ENCODE measurements at places on chromosomes 11 and 22.

GRCh38 chr11:131642756-131643531, 272.5 kb downstream of the NTM start:
- DNase-seq: no peak

DNA sequence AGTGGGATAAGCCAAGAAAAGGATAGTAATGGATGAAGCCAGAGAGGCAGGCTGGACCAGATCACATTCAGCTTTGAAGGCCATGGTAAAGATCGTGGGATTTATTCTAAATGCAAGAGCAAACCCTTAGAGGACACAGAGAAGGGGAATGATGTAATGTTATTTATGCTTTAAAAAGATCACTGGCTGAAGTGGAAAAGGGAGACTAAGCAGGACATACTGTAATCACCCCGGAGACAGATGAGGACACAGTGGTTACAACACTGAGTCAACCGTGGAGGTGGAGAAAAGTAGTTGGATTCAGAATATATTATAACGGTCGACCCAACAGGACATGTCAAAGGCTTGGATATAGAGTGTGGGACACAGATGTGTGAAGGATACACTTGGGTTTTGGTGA, 38.5 kb downstream of the CDON start:
- DNase-seq: no peak

DNA sequence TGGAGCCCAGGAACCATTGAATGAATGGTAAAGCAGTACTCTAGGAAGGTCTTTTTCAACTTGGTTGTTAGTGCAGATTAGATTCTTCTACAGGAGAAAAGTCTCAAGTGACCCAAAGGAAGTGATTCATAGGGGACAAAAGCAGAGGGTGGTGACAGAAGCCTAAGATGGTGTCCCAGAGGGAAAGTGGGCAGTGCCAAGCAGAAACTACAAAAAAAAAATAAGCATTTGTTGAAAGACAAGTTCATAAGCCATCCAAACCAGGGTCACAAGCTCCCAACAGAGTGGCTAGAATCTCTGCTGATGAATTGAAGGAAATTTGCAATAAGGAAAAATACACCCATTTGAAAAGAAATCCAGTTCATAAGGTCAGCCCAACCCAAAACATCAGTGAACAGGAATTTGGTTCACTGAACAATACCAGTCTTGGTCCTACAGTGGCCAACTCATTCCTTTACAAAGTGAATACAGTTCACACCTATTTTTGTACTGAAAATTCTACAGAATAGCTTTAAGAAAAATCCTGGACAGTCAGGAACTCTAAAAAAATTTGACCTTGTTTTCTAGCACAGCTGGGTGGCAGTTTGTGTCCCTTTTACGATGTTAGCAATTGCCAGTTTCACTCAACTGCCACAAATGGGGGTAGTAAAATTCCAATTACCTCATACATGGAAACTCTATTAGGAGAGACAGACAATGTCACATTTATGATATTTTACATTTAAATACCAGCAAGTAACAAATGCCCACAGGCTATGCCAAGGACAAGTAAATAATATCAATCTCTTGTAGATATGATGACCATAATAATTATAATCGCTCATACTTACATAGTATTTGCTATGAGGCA, 21.6 kb upstream of the NUP160 start:
- no peak for DNase-seq

DNA sequence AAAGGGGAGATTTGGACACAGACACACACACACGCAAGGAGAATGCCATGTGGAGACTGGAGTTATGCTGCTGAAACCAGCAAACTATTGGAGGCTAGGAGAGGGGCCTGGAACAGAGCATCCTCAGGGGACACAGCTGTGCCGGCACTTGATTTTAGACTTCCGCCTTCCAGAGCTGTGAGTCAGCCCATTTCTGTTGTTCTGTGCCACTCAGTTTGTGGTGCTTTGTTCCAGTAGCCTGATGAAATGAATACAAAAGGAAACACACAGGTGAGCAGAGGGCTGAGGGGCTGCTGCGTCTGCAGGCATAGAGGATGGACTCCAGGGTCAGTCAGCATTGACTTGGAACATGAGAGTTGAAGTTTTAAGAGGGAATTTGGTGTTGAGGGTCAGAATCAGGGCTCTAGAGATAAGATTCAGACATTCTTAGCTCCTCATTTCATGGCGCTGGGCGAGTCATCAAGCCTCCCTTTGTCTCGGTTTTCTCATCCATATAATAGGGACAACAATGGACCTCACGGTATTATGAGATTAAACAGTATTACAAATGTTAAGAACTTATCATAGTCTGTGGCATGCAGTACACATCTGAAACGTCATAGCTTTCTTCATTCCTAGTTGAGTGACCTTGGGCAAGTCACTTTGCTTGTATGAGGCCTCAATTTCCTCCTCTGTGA, 191.0 kb downstream of the MIAT start:
- DNase-seq: no peak

DNA sequence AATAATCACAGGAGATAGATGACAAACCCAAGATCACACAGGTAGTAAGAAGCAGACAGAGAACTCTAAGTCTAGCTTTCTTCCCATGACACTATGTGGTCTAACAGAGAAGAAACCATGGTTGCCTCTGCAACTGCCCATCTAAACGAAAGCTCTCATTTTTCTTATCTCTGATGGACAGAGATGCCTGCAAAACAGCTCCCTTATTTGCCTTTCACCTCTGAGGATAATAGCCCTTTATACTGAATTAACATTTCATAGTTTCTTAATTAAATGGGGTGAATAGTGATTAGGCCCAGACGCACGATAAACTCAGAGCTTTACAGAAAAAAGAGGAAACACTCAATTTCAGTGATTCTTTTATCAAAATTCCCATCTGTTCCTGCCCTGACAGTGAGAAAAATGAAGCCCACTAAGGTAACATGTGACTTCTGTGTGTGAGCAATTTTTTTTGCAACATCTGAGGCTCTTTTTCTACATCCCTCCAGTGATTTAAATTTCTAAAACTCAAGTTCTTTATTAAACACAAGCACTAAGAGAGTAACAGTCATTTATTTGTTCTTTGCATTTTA, 24.6 kb downstream of the OR2AG2 start:
- no peak for DNase-seq

DNA sequence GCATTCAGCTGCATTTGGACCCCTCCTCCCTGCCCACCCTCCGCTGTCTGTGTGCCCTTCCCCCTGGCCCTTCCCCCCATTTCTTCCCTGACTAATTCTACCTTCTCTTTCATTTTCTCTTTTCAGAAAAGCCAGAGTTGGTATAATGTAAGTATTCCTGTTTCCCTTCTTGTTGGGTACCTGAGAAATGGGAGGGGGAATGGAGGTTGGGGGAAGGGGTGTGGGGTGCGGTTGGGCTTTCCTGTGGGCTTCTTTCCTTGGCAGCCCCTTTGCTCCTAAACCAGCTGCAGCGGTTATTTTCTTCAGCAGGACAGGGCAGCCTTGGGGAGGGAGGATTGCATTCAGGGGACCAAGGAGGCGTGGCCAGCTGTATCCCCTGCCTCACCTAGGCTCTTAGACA, 70.2 kb downstream of the SCN3B start:
- no peak for DNase-seq

DNA sequence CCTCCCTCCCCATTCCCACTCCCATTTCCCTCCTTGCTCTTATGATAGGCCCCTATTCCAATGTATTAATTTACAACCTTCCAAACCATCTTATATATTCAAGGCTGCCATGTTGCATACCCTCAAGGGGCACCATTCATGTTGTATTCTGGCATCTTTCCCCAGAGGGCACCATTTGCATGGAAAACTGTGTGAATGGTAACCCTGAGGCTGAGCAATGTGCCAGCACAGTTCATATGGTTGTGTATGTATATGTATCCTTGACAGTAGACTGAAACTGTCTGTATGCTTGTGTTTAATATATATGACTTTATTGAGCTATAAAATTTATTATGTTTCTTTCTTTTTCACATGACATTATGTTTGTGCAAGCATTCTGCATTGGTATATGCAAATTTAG, 7.3 kb downstream of the RASSF10 start:
- no peak for DNase-seq

- no peak for DNase-seq
These were observed 804.3 kb downstream of the OPCML start for GRCh38 chr11:132728026-132728425.

DNA sequence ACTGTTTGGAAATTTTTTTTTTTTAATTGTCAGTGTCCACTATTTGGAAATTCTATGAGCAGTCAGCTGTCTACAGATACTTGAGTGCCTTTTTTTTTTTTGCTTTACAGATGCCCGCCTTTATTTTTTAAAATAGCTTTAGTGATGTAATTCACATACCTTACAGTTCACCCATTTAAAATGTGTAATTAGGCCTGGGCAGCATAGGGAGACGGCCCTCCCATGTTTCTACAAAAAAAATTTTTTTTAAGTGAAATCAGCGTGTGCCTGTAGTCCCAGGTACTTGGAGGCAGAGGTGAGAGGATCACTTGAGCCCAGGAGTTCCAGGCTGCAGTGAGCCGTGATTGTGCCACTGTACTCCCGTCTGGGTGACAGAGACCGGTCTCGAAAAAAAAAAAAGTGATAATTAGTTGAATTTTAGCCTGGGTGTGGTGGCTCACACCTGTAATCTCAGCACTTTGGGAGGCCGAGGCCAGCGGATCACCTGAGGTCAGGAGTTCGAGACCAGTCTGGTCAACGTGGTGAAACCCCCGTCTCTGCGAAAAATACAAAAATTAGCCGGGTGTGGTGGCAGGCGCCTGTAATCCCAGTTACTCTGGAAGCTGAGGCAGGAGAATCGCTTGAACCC, 1.5 kb downstream of the ZNF143 start:
- DNase-seq: no peak

DNA sequence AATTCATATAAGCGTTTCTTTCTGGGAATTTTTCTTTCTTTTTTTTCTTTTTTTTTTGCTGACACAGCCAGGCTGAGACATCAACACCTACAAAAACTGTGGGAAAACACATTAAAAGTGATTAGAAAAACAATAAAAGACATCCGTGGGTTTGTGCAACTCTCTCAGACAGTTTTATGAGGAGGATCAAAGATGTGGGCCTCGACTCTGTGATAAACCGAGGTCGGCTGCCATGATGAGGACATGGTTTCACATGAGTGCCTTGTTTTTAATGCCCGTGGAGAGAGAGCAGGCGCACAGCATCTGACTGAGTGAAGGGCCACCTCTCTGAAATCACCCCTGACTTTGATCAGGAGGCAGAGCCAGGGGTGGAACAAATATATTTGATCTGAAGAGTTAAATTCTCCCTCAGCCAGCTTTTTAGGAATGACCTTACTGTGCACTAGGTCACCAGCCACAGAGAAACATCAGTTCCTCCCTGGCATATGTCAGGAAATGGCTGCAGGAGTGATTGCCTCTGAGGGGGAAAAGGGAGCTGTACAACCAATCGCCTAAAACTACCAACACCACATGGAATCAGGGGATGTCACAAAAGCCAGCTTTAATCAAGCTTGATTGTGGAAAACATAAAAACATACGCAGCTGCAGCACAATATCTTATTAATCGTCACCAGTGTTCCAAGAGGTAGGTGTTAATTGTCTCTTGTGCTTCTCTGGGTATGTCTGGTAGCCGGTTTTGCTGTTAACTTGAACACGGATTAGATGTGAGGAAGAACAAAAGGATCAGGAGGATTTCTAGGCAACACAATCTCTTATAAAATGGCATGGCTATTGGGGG, 164.7 kb downstream of the MAML2 start:
- DNase-seq: no peak

DNA sequence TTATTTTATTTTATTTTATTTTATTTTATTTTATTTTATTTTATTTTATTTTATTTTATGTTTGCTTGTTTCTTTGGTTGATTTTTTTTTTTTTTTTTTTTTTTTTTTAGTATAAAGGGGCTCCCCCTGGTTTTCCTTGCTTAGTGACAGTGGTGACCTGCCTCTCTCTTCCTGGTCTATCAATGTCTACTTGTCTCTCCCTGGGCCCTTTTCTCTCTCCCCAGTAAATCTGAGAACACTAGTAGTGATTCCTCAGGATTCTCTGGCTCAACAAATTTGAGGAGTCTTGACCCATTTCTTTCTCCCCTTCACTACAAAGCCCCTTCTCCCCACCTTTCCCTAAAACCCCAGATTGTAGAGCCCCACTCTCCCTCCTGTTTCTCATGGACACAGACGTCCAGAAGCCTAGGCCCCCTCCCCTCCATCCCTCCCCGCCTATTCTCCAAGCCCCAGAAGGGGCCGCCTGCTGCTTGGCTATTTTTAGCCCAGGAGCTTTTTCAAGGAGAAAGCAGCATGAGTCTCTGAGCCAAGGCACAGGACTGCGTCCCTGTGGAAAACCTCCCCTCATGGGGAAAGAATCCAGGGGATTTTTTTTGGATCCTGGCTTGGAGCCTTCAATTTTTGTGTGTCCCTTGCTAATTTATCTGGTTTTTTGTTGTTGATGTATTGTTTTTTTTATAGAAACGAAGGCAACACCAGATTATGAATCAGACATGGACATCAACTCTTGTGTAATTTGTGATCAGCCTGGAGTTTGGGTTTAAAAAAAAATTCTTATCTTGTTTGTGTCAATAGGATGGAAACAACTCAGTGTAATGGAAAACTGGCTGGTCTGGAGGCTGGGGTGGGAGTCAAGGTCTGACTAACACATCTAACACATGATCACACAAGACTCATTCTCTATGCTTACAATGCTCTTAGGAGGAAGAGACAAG, 17.5 kb upstream of the ACCSL start:
- no peak for DNase-seq

DNA sequence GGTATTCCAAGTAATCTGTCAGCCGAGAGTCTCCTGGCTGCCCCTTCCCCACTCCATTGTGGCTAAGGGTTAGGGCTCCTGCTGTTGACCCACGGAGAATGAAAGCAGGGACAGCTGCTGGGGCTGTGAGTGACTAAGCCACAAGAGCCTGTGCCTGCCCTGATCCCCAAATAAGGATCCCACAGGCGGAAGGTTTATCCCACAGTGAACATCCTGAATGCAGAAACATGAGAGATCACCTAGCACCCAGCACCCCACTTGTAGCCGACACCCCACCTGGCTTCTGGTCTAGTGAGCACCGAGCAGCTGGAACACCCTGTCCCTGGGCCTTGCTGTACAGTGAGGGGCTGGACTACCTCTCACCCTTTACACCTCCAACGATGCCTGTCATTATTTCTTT, 117.7 kb upstream of the LMO1 start:
- DNase-seq: no peak

DNA sequence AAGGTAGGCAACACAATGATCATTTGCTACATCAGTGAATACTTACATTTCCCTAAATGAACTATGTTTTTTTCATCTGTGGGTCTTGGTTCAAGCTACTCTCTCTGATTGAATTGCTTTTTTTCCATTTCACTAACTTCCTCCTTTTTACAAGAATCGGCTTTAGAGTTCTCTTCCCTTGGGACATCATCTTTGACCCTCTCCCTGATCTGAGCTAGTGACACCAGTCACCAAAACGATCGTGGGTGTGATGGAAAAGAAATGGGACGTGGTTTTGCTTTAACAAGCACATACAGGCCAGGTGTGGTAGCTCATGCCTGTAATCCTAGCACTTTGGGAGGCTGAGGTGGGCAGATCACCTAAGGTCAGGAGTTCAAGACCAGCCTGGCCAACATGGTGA, 129.9 kb downstream of the WT1 start:
- no peak for DNase-seq

- DNase-seq: no peak
These were observed 54.7 kb downstream of the SGSM3 start for GRCh38 chr22:40425082-40425481.
